ENCODE measurements at places on chromosomes 5 and 9.

- DNase-seq: no peak
Measured at GRCh38 chr5:128711216-128711615, 173.2 kb upstream of the FBN2 start.

- DNase-seq: no peak
Measured at GRCh38 chr5:81856948-81857928, 106.3 kb upstream of the SSBP2 start.

- DNase-seq: no peak
Measured at GRCh38 chr5:126872561-126873354, 95.8 kb downstream of the LMNB1 start.

DNA sequence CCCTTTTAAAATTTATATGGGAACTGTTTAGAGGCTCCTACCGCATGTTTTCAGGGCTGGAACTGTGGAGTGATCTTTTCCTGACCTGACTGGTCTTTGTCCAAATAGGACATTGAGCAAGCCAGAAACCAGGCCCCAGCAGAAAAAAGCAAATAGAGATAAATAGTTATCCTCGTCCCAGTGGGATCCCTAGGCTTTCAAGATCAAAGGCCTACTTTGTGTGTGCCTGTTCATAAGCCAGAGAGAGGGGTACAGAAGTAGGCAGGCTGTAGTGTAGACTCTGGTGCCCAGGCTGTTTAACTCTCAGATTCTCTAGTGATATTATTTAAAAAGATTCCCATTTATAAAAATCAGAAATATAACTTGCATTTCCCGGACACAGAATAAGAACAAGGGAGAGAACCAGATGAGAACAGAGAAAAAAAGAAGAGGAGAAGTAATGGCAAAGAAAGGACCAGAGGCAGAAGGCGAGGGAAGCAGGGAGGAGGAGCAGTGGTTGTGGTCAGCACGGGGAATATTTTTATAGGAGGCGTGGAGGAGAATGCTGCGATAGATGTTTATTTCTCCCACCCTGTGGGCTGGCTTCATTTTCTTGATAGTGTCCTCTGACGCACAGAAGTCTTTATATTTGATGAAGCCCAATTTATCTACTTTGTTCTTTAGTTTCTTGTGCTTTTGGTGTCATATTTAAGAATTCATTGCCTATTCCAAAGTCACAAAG lies 101.2 kb downstream of the AOPEP start:
- DNase-seq: no peak

GRCh38 chr9:30534896-30535295 lies 1849.5 kb upstream of the ACO1 start:
- DNase-seq: no peak

DNA sequence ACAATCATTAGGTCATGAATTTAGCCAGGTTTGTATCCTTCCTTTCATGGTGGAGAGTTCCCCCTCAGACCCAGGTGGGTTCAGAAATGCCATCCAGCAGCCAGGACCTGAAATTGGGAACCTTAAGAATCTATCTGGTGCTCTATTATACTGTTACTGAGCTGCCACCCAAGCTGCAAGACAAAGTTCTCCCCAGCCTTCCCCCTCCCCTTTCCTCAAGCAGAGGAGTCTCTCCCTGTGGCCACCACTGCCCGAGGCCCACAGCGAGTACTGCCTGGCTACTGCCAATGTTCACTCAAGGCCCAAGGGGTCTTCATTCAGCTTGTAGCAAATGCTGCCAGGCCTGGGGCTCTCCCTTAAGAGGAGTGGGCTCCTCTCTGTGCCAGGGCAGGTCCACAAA lies 133.8 kb downstream of the TMEM38B start:
- no peak for DNase-seq

DNA sequence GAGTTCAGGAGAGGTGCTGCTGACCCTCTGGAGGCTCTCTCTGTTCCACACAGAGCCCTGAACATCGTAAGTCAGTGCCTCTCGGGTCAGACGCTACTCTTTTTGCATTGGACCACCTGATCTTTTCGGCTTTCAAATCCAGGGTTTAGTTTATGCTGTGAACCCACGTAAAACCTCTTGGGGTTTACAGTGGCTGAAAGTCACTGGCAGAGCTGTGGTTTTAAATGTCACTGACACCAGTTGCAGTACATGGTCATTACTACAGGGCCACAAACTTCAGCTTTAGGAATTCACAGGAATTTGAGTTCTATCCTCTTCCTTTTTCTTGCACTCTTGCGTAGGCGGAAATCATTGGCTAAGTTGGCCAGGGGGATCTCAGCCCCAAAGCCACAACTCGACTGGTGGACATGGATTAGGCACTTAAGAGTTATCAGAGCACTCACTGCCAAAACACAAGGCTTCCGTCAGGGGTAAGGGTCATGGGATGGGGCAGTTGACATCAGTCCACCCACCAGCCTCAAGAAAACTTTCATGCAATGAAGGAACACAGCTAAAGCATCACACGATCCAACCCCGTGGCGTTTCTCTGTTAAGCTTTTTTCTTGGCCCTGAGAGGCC lies 76.9 kb downstream of the SFXN1 start:
- no peak for DNase-seq

DNA sequence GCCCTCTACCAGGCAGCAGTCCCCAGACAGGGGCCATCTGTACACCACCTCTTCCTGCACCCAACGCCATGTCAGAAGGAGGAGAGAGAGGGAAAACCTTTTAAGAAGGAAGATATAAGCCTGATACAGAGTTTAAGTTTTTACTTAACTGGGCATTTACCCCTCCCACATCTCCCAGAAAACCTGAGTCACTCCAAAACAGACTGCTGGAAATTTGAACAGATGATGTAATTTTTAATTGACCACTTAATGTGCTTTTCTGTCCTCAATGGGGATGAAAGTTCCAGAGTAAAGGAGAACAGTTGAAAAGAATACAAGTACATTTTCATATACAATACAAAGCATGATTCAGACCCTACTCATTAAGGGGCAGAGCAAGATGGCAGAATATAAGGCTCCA lies 63.9 kb downstream of the TTC39B start:
- no peak for DNase-seq

DNA sequence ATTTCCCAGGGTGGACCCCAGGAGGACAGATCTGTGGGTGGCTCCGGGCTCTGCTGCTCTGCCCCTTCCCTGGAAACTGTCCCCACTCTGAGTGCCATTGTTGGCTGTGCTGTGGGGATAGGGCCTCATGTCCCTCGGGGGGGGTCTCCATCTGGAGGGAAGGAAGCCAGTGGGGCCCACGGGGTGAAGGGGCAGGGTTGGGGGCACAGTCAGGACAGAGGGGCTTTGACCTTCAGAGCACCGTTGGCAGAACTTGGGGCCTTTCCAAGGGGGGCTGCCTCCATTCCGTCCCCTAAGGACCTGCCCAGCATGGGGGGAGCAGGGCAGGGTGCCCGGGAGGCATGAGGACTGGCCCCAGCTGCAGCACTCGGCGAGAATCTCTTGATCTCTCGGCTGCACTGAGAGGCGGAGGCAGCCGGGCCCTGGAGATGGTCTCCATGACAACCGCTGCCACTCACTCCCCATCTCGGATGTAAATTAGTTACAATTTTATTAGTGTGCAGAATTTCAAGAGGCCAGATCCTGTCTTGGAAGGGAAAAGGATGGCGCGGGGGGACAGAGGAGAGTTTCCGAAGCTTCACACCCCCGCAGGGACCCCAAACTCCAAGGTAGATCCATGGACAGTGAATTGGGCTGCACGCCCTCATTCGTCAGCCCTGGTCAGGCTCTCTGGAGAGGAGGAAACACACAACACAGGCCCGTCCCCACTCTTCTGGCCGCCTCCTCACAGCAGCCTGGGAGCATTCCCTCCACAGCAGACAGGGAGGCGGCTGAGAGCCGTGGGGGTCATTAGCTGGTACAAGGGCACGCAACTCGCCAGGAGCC lies 216.2 kb upstream of the IER5L start:
- DNase-seq: no peak

DNA sequence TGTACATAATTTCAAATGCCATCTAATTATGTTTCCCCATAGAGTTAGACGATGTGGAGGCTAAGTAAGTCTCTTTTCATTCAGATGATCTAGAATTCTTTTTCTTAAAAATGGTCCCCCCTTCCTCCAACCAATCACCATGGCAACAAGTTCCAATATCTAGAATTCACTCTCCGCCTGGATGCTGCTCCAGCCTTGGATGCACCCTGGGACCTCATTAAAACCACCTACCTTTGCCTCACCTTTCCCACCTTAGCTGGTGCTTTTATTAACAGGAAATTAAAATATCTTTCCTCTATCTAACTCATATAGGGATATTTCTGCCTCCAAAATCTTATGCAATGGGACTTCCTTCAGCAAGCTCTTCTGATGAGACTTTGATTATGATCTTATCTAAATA lies 49.0 kb downstream of the DIRAS2 start:
- DNase-seq: no peak

GRCh38 chr5:130462516-130462915 lies 558.3 kb downstream of the CHSY3 start:
- no peak for DNase-seq

GRCh38 chr5:104859437-104859836 lies 1296.8 kb upstream of the NUDT12 start:
- DNase-seq: no peak

DNA sequence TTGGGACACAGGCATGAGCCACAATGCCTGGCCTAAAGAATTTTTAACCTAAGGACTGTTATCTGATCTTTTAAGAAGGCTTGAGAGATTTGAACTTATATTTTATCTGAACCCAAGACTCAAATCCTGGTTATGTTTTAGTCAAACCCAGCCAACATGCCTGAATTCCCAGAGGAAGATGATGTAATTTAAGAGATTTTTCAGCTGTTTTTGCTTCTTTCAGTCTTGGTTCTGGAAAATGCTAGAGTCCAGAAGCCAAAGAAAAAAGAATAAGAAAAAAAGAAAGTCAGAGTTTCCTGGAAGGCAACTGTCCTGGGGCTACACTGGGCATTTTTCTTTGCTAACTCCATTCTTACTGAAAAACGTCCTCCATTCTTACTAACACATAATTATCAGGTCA lies 85.8 kb downstream of the SNX18 start:
- DNase-seq: no peak

GRCh38 chr5:130104895-130105688 lies 200.8 kb downstream of the CHSY3 start:
- no peak for DNase-seq

DNA sequence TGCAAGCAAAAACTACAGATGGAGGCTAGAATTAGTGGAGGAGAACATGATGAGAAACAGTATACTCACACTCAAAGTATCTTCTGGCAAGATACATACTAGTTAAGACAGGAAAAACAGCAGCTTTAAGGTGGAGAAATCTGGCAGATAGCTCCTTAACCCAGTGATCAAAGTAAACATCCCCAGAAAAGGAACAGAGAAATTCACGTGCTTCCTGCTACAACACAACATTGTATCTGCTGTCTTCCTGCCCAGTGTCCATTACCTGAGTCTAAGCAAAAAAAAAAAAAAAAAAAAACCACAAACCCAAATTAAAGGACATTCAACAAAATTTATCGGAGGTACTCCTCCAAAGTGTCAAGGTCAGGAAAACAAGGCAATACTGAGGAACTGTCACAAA lies 38.4 kb downstream of the ROR2 start:
- DNase-seq: no peak

GRCh38 chr5:169796731-169797130 lies 159.7 kb downstream of the DOCK2 start:
- no peak for DNase-seq

DNA sequence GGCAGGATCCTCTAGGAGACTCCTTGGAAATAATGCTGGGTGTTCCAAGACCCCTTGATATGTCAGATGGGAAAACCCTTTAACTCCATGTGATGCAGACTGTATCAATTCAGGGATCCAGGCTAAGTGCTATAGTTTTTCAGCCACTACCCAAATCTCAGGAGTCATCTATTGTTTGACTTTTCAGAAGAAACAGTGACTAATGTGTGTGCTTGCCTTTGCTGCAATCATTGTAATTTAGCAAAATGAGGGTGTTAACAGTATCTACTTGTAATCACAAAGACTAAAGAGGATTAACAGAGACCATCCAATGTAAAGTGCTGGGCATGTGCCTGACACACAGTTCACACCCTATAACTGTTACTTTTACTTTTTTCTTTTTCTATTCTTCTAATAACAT lies 309.6 kb upstream of the RFX3 start:
- no peak for DNase-seq

GRCh38 chr5:39977066-39977655 lies 552.4 kb upstream of the DAB2 start:
- DNase-seq: no peak

DNA sequence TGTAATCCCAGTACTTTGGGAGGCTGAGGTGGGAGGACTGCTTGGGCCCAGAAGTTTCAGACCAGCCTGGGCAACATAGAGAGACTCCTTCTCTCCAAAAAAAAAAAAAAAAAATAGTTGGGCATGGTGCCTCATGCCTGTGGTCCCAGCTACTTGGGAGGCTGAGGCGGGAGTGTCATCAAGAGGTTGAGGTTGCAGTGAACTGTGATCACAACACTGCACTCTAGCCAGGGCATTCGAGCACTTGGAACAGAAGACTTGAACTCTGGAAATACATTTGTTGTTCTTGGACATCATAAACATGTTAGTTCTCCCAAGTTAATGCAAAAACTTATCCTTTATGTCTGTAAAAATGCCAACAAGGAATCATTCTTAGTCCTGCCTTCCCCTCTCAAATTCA lies 29.6 kb downstream of the EHMT1 start:
- no peak for DNase-seq

- DNase-seq: no peak
Measured at GRCh38 chr9:135108831-135109510, 21.5 kb downstream of the OLFM1 start.

DNA sequence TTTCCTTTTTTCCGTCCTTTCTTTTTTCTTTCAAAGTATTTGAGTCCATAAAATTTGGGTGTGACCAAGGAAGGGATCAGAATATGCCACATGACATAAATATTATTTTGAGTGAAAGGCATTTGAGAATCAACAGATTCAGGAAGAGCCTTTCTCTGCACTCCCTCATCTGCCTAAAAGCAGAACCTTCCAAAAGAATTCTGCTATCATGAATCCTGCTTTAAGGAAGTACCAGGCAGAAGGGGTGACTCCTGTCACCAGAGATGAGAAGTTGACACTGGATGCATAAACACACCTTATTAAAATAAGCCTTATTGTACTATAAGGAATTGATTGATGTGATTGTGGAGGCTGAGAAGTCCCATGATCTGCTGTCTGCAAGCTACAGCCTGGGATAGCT lies 196.7 kb downstream of the SREK1 start:
- no peak for DNase-seq

GRCh38 chr5:54261596-54261995 lies 48.8 kb downstream of the ARL15 start:
- no peak for DNase-seq

DNA sequence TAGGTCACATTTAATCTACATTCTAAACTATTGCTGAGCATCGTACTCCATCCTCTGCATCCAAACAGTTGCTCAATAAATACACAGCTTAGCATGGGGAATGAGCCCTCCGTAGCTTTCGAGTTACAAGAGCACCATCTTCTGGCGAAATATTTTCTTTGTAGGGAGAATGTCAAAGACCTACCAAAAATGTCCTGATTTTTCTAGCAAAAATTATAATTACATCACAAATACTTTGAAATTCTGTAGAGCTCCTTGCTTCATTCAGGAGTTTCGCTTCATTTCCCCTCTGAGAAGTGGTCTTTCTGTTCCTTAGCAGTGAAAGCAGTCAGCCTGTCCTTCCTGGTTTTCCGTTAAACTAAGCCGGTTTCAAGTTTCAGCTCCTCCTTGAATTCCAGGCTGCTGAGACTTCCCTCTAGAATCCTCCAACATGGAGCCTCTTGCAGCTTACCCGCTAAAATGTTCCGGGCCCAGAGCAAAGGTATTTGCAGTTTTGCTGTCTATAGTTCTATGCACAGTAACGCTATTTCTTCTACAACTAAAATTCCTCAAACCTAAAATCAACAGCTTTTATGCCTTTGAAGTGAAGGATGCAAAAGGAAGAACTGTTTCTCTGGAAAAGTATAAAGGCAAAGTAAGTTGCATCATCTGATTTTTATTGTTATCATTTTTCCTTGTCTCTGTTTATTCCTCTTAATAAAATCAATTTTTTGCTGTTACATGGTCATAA lies at the start of gene GPX8:
Gene GPX8 (plus strand): TSS at position 409 of the 730 bp plus-strand sequence. CDS start 22 bp downstream, at position 431.
- DNase-seq: no peak

All from stimulated activated CD4-positive, alpha-beta T cell treated with anti-CD3 and anti-CD28 coated beads, TNF-alpha, amount 100 ng/mL, for 4 hours (primary cell).